ENCODE measurements at places on chromosomes 11 and 22.
A peak's percentile ranks its signal among the peaks of the same experiment; 100 is the strongest.

DNA sequence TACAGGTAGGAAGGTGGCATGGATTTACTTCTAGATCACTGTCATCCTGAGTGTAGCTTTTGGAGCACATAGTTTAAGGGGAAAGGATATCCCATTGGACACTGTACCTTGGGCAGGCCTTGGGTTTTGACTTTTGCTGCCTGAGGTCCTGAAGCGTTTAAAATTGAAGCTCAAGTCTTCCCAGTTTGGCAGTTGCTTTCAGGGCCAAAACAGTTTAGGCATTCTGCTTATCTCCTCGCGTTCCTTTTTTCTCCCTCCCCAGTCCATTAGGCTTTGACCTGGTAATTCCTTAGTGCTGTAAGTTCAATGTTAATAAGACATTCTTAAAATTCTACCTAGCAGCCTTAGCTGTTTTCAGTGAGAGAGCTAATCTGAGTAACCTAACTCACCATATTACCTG, 35.7 kb downstream of the CSTF3 start:
- no peak for DNase-seq

DNA sequence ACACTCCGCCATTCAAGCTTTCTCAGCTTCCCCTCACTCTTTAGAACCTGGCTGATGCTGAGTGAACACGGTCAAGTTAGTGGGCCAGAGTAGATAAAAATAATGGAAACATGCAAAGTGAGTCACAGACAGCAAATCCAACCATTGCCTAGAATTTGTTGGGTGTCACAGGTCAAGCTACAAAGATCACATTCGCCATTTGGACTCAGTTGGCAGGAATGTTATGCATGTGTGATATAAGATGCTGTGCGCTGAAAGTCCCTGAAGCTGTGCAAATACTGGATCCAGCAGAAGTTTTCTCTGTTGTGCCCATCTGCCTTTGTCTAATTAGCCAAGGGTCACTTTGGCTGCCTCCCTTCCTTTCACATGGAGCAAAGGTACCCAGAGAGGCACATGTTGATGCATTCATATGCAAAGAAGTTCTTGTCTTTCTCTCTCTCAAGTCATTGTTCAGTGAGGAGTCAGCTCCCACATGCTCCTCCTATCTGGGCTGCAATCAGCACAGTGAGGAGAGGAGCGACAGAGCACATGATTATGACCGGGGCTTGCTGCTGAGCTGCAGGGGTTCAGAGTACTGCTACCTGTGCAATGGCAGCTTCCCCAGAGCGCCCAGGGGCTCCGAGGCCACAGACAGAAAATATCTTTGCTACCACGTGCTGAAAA, 39.7 kb downstream of the FLI1 start:
- no peak for DNase-seq

DNA sequence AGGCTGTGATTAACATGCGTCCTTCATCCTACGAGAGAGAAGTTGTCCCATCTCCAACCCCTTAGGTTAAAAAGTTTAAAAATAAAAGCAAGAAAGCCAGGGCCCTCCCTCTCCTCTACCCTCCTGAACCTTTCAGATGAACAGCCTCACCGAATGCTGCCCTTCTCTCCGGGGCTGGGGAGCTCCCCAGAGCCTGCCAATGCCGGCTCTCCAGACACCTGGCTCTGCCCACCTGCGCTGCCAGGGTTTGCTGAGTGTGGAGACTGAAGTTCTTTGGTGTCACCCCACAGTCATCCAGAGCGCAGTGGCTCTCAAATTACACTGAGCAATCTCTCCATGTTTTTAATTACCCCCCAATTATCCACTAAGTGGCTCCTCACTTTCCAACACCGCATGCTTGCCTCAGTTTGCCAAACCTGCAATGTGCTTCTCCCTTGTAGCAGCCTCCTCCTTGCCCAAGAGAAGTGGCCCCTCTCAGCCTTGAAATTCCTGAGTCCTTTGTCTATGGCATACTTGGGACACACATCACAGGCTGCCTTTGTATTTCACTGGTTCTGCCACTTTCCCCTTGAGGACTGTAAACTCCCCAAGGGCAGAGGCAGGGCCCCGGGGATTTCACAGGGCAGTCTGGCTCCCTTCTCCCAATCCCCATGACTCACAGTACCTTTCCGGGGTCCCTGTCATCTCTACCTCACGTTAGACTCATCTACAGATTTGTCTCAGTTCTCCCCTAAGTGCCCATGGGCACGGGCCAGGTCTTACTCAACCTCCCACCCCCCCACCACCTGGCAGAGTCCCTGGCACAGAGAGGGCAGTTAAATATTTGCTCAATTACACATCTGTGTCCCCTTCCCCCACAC, 2.0 kb downstream of the MYH9 start:
- no peak for DNase-seq

- DNase-seq = no peak
Observed at GRCh38 chr11:111445586-111445985, 66.5 kb upstream of the POU2AF1 start.

- peak; percentile 8 for DNase-seq
Observed at GRCh38 chr11:2156416-2157182, 4.4 kb downstream of the INS start.

DNA sequence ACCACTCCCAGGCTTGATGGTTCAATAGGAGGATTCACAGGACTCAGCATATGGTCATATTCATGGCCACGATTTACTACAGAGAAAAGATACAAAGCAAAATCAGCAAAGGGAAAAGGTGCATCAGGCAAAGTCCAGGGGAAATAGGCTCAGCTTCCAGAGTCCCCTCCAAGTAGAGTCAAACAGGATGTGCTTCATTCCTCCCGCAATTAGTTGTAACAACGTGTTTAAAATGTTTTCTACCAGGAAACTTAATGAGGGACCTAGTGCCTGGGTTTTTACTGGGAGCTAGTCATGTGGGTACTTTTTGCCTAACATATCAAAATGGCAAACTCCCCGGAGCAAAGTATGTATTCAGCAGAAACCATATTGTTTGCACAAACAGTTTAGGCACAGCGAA, 14.9 kb upstream of the SREBF2 start:
- DNase-seq = no peak

DNA sequence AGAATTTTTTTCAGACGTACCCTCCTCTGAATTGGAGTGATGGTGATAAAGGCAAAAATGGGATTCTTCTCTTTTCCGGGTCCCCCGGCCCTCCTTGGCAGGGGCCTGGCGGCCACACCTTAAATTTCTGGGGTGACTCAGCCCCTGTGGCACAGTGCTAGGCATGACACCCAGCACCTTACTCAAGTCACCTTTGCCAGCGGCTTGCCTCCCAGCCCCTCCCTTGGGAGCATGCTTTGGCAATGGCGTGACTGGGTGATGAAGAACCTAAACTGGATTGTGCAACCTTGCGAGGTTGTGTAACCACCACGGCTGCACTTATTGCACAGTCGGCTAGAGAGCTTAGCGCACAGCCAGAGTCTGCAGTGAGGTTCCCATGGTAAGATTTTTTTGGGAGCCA, 16.2 kb upstream of the LDLRAD3 start:
- no peak for DNase-seq

GRCh38 chr22:46853191-46853590, 90.7 kb downstream of the TBC1D22A start:
- DNase-seq = no peak

GRCh38 chr11:9461760-9462134, 935 bp downstream of the ZNF143 start:
- no peak for DNase-seq

DNA sequence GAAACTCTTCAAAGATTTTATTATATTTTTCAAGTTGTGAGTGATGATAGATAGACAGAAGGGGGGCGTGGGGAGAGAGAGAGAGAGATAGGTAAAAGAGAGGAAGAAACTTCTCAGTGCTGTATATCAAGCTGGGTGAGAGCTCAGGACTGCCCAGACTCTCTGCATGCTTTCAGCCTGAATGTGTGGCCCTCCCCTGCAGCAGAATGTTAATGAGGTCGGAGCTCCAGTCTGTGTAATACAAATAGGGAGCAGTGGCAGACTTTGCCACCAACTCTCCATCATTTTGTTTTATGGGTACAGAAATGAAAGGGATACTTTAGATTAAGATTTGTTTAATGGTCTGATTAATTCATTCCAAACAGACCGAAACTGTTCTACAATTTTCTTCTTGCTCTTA, 752.8 kb downstream of the OPCML start:
- DNase-seq = no peak

- DNase-seq = no peak
Observed at GRCh38 chr11:74579577-74580270, 12.7 kb upstream of the POLD3 start.

DNA sequence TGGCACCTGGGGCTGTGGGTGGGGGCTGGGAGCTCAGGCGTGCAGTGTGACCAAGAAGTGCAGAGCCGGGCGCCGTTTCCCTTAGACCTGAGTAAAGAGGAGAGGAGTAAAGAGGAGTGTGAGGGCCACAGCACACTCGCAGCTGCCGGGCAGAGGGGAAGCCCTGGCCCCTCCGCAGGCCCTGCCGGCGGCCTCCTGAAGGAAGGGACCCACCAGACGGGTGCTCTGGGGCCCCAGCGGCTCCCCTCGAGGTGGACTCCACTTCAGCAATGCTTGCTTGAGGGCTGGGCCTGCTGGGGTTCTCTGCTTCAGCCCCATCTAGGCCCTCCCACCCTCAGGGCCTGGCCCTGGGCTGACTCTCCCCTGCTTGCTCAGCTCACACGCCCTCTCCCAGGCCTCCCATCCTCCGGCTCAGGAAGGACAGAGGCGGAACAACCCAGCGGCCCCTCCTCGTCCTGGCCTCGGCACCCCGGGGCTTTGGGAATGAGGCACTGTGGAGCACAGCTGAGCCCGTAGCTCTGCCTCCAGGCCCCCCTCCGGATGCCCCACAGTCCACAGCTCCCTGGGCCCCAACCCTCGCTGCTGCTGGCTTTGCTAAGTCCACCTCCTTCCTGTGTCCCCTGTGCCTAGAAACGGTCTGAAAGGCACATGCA, 1198.7 kb downstream of the BRD1 start:
- DNase-seq = no peak

GRCh38 chr11:34278693-34279297, 79.0 kb downstream of the ABTB2 start:
- no peak for DNase-seq

DNA sequence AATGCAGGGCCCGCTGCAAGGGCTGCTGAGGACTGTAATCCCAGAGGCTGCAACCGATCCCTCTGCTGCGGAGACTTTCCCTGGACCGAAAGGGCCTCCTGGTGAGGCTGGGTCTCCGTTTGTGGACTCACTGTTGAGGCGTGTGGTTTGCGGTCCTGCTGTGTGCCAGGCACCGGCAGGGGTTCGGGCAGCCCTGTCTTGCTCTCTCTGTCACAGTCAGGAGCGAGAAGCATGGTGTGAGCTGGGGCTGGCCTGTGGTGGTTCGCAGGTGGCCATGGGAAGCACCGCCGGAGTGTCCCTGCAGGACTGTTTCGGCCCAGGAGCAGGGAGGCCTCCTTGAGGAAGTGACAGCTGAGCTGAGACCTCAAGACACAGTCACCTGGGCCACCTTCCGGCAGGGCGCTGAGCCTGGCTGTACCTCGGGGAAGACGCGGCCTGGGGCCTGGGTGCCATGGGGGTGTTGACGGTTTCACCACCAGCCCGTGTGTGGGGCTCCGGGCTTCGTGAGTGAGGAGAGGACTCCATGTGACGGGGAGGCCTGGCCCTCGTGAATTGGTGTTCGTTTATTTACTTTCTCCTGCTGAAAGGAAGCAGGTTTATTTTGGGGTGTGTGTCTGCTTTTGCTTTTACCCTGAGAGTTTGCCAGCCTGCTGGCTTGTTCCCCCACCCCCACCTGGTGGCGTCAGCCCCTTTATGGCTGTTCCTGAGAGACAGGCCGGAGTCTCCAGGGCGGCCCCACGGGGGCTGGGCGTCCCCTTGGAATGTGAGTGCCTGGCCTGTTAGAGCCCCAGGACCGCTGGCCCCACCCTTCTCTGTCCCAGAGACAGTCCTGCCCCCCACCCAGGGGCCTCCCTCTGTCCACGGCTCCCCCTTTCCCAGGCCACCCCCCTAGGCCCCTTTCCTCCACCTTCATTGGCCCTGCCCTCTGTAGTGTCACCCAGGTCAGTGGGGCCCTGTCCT, 122.5 kb downstream of the KCNQ1OT1 start:
- no peak for DNase-seq

- DNase-seq = no peak
Observed at GRCh38 chr11:441043-441417, 781 bp downstream of the ANO9 start.

DNA sequence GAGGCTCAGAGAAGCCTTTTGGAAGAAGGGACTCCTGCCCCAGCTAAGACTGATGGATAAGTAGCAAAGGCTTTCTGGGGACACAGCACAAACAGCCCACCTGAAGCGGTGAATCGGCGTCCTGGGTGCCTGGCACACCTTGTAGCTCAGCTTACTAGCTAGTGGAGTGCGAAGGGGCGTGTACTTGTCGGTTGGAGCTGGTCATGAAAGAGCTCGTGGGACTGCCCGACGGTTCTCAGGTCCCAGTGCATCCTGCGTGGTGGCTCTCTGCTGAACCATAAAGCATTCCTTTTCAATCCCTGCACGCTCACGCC, 690 bp upstream of the UVRAG start:
- no peak for DNase-seq

GRCh38 chr11:118088531-118088930, 1.8 kb upstream of the SMIM35 start:
- DNase-seq = no peak

DNA sequence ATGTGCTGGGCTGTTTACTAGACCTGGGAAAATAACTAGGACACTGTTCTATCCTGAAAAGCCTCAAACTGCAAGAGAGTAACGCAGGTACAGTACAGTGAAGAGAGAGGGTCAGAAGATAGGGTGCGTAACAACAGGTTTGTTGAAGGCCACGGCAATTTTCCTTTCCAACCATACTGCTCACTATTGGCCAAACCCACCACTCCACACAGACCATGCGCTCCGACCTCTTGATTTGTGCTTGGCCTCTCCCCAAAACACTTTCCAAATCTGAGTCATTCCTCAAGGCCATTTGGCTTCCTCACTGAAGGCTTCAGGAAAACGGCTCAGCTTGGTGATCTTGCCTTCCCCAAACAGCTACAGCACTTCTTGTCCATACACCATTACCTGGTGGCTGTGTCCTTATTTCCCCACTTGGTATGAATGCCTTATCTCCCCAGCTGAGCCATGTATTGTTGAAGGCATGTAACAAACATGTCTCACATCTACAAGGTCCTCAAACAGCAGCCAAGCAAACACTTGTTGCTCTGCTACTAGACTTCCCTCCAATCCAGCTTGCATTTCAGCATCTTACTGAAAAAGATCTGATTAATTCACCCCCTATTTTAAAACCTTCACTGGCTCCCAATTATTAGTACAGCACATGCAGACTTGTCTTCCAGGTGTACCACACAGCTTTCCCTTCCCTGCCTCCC, 40.9 kb downstream of the TCF20 start:
- DNase-seq = no peak

DNA sequence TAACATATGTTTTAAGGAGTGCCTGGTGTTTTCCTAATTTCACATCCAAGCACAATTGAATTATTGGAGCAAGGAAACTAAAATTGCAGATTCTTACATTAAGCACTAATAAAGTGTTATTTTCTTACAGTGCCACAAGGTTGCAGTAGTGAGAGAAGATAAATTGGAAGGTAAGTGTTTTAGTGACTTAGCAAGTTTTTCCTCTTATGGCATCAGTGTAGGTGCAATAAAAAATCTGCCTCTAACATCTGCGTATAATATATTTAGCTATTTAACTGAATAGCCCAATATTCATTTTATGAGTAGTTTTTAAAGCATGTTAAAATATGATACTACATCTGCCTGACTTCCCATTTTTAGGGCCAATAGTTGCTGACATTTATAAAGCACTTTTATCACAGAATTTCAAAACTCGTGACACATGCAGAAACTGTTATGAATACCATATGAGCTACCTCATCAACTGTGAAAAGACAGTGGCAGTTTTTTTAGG, 19.0 kb downstream of the POLD3 start:
- no peak for DNase-seq

GRCh38 chr11:65133724-65134123, 595 bp downstream of the SYVN1 start:
- DNase-seq = no peak

- no peak for DNase-seq
Observed at GRCh38 chr11:133249065-133249464, 283.2 kb downstream of the OPCML start.
